Foreskin keratinocyte (primary cell): ENCODE measurements at places on chromosomes 11 and 22. TPM values are rescaled to one million over a fixed set of nuclear protein-coding genes. Genes with fewer than 3 reads are reported as not detected.

- DNase-seq, result no peak
Observed at GRCh38 chr11:82732734-82733443, 775 bp downstream of the FAM181B start.

- DNase-seq, result peak; percentile 74
Observed at GRCh38 chr11:35144136-35144741, 5.3 kb downstream of the CD44 start.

GRCh38 chr11:67045314-67045713, 11.3 kb upstream of the RHOD start:
- DNase-seq, result peak; percentile 86

DNA sequence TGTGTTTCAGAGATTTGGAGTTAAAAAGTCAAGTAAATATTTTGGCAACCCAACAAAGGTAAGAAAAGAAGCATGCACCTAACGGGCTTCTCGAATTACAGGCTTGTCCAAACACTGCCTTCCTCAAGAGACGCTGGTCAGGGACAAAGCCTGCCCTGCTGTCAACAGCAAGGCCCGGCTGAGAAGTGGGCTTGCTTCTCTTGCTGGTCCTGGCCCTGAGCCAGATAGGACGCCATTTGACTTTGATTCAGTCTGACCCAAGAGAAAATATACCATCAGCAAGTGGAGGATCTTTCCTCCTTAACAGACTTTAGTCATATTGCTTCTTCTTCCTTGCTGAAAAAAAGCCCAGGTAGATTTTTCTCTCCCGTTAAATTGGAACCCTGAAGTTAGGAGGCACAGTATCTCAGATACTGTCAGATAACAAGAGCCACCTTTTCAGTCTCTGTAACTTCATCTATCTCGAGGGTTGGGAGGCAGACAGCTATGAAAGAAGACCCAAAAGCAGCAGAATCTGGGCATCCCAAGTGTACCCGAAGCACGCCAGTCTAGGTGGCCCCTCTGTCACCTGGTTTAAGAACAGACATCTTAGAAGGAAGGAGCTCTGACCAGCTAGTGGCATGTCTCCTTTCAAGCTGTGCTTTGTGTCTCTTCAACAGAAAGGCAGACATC, 57.5 kb downstream of the C22orf31 start:
- peak; percentile 18 for DNase-seq

The MS4A15 gene
- not detected in 2 replicates for polyA plus RNA-seq

DNA sequence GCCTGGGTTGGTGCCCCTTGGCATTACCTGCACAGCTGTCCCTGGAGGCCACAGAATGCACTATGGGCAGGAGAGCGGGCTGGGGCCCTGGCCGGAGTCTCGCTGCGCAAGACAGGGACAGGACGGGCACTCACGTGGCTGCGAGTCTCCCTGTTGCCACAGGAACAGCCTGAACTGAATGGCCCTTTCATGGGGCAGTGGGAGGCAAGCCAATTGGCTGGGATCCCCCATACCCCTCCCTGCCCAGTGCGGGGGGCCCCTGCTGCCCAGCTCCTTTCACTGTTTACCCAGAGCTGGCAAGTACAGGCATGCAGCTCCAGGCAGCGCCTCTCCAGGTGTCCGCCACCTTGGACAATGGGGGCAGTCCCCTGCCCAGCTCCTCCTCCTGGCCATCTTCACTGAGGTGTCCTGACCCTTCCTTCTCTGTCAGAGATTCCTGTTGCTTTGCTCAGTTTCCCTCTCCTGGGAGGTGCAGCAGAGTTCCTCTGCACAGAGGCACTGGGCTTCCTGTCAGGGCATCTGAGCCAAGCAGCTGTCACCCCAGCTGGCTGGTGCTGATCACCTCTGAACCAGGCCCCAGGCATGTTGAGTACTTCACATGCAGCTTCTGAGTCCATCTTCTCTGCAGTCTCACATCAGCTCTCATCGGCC, 5.2 kb downstream of the USP2 start:
- DNase-seq, result no peak
